Activated T-cell treated with anti-CD3 and anti-CD28 coated beads for 1 hour (primary cell): ENCODE measurements at places on chromosomes 6 and 20.
A peak's percentile ranks its signal among the peaks of the same experiment; 100 is the strongest.

DNA sequence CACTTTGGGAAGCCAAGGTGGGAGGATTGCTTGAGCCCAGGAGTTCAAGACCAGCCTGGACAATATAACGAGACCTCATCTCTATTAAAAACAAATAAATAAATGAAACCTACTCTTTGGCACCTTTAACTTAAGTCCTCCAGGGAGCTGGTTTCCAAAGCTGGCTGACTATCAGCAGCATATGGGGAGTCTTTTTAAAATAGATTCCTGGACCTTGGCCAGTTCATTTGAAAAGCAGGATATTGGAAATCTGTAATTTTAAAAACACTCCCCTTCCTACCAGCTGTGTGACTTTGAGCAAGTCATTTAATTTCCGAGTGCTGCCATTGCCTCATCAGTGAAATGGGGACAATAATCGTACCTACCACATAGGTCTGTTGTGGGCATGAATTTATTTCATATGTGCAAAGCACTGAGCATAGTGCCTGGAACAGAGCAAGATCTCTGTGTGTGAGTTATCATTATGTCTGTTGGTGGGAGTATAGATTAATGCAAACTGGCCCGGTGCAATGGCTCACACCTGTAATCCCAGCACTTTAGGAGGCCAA is 40.9 kb upstream of the PTPN1 start:
- no peak for DNase-seq

GRCh38 chr6:81997090-81997926 is 244.8 kb upstream of the TENT5A start:
- DNase-seq, result no peak

GRCh38 chr6:21791581-21791980 is 198.0 kb downstream of the SOX4 start:
- no peak for DNase-seq

DNA sequence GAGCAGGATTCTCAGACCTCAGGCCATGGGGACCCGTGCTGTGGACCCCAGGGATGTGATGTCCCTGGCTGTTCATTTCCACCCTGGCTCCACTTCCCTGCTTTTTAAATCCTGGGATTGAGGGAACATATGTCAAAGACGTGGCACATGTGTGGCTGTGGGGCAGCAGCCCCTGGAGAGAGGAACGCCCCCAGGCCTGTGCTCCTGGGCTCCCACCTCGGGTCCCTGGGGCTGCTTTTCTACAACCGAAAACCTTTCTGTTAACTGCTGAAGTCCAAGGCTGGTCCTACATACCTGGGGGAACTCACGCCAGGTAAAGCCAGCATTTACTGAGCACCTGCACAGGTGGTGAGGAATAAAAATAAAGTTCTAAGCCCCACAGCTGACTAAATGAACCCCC is 102.3 kb upstream of the FRMD1 start:
- no peak for DNase-seq

DNA sequence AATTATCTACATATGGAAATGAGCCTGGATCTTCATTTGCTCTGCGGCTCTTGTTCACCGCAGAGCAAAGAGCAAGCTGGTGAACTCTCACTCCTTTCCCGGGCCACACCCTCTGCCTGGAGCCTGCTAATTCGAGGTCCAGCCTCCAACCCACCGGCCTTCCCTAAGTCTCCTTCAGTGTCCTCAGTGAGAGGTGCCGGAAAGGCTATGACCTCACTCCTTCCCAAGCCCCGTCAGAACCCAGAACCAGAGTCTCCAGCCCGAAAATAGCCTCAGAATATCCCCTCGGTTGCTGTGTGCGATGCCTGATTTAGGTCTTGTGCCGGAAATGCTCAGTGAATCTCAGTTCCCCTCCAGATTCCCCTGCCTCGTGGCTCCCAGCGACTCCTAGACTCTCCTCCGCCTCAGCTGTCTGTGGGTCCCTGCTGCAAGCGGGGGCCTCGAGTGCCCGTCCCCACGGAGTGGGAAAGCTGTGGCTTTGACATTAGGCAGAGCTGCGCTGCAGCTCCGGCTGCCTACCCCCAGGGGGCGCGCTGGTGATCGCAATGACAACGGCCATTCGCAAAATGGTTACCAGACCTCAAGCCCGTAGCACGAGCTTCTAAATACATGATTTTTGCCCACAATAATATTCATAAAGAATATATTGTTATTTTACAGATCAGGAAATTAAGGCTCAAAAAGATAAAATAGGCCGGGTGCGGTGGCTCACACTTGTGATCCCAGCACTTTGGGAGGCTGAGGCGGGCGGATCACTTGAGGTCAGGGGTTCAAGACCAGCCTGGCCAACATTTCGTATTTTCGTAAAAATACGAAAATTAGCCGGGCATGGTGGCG is 4.1 kb upstream of the BNIP5 start:
- peak; percentile 63 for DNase-seq

- DNase-seq, result no peak
These were observed 83.5 kb downstream of the LYRM2 start for GRCh38 chr6:89555031-89555430.

GRCh38 chr6:24458941-24459340 is 30.4 kb downstream of the GPLD1 start:
- DNase-seq, result no peak
